ENCODE measurements at places on chromosomes 7 and 10. TPM values are rescaled to one million over a fixed set of nuclear protein-coding genes. Genes with fewer than 3 reads are reported as not detected.

Gene RP9
- 35.8 TPM for total RNA-seq

Gene C7orf33
- not detected for total RNA-seq

Gene HOXA10
- total RNA-seq = 7.5 TPM

Gene PRXL2A
- total RNA-seq = 40.7 TPM

Gene INPP5A
- total RNA-seq = 13.7 TPM

Gene LIPF
- total RNA-seq = not detected

All from A549 treated with RU486 at 1 μM for 4 hours (cell line).